ENCODE measurements at places on chromosomes 1 and 21. TPM values are rescaled to one million over a fixed set of nuclear protein-coding genes. Genes with fewer than 3 reads are reported as not detected.

The ARID1A gene
- polyA plus RNA-seq: 61.7 TPM

The HES3 gene
- not detected for polyA plus RNA-seq

DNA sequence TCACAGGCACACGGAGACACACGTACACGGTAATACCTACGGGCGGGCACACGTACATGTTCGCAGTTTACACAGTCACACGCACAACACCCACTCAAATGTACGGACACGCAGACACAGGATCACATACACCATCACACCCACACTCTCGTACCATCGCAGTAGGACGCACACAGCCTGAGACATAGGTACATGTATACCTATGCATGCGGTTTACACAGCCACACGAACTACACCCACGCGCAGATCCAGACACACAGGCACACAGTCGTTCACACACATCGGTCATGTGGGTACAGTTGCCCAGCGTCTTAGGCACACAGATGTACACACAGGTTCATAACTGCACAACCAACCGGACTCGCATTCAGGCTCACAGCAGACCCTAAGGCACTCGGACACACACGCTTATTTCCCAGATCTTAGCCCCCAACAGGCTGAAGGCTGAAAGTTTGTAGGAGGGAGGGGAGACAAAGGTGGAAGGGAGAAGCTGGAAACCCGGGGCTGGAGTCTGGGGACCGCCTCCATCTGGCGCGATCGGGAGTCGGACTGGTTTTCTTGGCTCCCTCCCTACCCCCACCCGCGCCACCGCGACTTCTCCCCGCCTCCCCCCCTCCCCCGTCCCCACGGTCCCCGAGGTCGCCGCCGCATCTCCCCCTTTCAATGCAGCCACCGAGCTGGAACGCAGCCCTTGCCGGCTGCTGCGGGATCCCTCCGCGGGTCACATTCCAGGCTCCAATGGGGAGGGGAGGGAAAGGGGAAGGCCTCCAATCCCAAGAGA is 51.9 kb upstream of the SYNC start:
- peak; percentile 82 for DNase-seq

GRCh38 chr1:18290740-18291412 is 183.3 kb downstream of the IGSF21 start:
- DNase-seq: peak; percentile 51

- no peak for DNase-seq
These were observed 7.3 kb downstream of the KDM1A start for GRCh38 chr1:23026568-23026967.

- DNase-seq: no peak
These were observed at the start of gene KRTAP10-2 for GRCh38 chr21:44551340-44551961. KRTAP10-2 (minus strand) TSS chr21:44551505; CDS start chr21:44551458, 47 bp downstream.

GRCh38 chr1:230069796-230070195 is 2.8 kb downstream of the GALNT2 start:
- no peak for DNase-seq

DNA sequence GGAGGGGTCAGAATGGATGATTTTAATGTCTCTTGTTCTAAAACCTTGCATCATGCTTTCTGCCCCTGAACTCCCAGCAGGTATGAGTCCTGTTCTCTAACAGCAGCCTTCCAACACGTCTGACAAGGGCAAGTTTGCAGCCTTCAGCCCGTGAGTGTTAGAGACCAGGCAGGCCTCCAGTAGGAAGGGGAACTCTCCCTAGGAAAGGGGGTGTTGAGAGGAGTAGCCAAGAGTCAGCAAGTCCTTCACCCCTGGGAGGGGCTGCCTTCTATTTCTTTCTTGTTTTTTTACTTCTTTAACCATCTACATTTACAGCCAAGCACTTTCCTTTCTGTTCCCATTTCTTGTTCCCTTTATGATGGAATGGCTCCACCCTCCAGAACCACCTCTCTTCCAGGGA is 14.2 kb downstream of the BATF3 start:
- no peak for DNase-seq

GRCh38 chr1:3899754-3900149 is 320 bp downstream of the C1orf174 start:
- no peak for DNase-seq

DNA sequence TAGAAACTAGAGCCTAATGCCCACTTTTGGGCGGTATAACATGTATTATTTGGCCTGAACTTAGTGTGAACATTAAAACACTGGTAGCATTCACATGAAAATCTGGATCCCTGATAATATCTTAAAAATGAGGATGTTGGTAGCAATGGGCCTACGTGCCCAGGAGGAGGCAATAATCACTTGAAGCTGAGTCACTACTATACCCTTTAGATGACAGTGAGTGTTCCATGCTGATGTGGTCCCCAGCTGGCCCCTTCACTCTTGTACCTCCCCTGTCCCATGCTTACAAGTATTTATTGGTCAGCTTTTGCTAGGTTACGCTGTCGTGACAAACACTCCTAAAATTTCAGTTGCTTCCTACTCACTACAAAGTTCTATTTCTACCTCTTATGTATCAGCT is 23.0 kb upstream of the POU2F1 start:
- no peak for DNase-seq

GRCh38 chr1:183306317-183307042 is 111.7 kb downstream of the NMNAT2 start:
- DNase-seq: no peak

DNA sequence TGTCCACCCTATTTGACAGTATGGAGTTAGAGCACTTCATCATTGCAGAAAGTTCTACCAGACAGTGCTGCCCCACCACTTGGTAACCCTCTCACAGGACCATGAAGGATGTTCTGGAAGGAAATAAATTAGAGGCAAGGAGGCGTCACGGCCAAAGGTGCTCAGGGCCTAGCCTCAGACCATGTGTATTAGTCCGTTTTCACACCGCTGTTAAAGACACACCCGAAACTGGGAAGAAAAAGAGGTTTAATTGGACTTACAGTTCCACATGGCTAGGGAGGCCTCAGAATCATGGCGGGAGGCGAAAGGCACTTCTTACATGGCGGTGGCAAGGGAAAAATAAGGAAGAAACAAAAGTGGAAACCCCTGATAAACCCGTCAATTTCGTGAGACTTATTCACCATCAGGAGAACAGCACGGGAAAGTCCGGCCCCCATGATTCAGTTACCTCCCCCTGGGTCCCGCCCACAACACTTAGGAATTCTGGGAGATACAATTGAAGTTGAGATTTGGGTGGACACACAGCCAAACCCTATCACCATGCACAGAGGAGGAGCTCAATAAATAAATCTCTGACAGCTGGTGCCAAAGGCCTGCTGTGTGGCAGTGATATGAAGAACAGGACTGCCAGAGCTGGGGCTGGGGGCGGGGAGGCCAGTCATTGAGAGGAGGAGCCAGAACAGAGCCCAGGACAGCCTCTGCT is 75.8 kb downstream of the FHAD1 start:
- DNase-seq: no peak

- no peak for DNase-seq
These were observed 221.4 kb downstream of the BACH1 start for GRCh38 chr21:29520171-29520570.

DNA sequence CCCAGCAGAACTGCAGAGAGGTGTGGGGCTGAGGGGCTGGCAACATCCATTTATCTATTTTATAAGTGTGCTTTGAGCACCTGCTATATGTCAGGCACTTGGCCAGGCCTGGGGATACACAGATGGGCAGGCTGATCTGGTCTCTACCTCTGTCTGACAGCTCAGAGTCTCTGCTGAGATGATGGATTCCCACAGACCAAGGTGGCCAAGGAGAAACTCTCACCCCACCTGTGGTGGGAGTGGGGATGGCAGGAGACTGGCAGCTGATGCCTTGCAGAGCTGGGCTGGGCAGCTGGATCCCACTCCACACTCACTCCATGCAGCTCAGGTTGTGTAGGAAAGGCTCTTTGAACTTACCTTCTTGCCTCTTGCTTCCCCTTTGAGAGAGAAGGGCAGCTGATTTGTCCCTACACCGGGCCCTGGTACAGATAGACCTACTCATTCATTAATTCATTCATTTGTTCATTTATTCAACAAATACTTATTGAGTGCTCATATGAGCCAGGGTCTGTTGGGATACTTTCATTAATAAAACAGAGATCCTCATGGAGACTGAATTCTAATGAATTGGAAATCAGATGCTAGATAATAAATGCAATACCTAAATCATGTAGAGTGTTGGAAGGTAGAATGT is 9.0 kb downstream of the ADORA1 start:
- DNase-seq: no peak

DNA sequence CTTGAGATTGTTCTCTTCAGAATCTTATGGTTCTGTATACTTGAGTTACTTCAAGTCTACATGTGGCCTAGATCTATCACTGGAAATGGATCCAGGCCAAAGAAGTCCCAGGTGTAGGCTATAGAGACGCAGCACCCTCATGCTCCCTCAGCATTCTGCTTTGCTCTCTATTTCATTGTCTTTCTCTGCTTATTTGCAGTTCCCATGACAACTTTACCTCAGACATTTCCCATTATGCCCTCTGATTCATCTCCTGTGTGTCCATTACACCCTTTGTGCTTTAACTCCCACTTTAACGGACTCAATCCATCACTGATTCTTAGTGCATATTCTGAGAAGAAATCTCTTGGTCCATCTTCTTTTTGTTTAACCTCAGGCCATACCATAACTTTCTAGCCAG is 236.9 kb upstream of the NRIP1 start:
- no peak for DNase-seq
